ENCODE measurements at places on chromosomes 2 and 18. TPM values are rescaled to one million over a fixed set of nuclear protein-coding genes. Genes with fewer than 3 reads are reported as not detected.
A peak's percentile ranks its signal among the peaks of the same experiment; 100 is the strongest.

DNA sequence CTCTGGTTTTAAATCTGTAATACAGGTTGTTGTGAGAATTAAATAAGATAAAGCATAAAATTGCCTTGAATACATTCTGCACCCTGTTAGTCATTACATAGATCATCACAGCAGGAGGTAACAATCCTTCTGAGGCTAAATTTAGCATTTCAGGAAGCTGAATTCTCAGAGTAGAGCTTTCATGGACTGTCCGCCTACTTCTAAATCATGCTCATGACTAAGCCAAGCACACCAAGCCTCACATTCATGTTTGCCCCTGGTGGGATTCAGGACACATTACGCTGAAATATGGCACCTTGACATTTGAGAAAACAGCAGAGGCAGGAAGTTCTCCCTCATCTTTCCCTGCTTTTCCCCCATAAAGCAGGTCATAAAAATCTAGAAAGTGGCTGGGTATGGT is 16.6 kb upstream of the PIK3C3 start:
- DNase-seq: no peak

Gene MPP4
- 2.2 TPM for total RNA-seq

Gene NTSR2
- not detected for total RNA-seq

- DNase-seq: no peak
These were observed 187.6 kb upstream of the HNMT start for GRCh38 chr2:137776697-137777096.

DNA sequence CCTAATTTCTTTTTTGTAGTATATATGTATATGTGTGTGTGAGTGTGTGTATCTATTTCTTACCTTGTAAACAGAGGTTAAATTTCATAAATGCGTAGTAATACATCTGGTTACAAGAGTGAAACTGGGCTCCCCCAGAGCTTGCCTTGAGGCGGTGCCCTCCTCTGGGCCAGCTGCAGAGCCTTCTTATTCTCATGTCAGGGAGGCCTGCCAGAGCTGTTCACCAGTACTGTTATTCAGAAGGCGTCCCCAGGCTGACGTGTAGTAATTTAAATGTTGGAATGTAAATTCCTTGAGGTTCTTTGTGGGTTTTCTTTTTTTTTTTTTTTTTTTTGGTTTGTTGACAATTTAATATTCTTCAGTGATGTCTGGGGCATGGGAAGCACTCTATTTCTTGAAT is 11.2 kb downstream of the COPS8 start:
- peak; percentile 41 for DNase-seq

Gene ACTR3
- 248 TPM for total RNA-seq

DNA sequence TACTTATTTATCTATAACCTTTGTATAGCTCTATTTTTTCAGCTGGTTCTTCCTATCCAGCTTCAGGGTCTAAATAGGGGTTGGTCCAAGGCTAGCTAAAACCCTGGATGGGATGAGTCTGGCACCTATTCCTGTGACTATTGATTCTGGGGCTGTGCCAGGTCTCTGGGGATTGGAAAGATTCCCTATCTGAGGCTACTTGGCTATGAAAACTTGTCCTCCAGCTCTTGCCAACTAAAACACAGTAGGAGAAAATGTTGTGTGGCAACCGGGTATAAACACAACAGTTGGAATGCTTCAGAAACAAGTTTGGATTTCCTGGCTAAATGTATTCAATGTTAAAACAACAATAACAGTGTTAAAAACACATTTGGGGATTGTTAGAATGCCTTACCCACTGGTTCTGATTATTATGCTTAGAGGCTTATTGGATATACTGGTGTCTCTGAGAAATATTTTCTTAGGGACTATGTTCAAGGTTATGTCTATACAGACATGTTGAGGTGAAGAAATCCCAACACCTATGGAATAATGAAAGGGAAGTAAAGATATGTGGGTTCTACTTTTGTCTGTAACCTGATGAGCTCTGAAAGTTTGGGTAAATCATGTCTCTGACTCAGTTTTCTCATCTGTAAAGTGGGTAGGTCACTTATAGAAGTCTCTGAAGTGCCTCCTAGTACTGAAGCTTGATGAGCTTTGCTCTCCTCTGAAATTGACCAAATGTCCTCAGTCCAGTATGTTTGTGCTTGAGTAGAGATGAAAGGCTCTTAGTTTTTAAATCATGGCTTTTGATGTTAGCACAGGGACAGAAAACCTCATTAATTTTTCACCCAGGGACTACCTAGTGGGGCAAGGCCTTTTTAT is 460.7 kb downstream of the MTX2 start:
- DNase-seq: peak; percentile 95

- DNase-seq: no peak
These were observed 16.0 kb upstream of the AP1S3 start for GRCh38 chr2:223853425-223853837.

GRCh38 chr18:11850821-11851145 is 430 bp upstream of the CHMP1B start:
- peak; percentile 73 for DNase-seq
